ENCODE measurements at places on chromosomes 16 and 17.

- DNase-seq, result no peak
Observed at GRCh38 chr16:85611444-85612190, 1.5 kb upstream of the GSE1 start.

- DNase-seq, result no peak
Observed at GRCh38 chr16:19856120-19856519, 28.5 kb downstream of the GPRC5B start.

- DNase-seq, result no peak
Observed at GRCh38 chr17:74679374-74679773, 33.3 kb downstream of the CD300LF start.

DNA sequence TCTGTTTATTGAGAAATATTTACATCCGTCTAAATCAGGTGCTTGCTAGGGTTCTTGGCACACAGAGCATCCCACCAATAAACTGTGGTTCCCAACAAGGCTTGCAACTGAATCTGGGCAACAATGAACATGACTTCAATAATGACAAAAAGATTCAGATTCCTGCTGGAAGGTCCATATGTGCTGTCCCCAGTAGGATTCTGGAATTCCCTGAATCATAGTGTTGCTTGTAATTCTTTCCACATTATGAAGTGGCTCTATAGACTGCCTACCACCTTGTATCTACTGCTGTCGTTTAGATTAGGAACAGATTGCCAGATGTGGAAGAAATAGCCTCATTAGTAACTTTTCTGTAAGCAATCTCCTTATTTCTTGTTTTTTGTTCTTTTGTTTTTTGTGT is 265.9 kb downstream of the WWOX start:
- DNase-seq, result no peak

DNA sequence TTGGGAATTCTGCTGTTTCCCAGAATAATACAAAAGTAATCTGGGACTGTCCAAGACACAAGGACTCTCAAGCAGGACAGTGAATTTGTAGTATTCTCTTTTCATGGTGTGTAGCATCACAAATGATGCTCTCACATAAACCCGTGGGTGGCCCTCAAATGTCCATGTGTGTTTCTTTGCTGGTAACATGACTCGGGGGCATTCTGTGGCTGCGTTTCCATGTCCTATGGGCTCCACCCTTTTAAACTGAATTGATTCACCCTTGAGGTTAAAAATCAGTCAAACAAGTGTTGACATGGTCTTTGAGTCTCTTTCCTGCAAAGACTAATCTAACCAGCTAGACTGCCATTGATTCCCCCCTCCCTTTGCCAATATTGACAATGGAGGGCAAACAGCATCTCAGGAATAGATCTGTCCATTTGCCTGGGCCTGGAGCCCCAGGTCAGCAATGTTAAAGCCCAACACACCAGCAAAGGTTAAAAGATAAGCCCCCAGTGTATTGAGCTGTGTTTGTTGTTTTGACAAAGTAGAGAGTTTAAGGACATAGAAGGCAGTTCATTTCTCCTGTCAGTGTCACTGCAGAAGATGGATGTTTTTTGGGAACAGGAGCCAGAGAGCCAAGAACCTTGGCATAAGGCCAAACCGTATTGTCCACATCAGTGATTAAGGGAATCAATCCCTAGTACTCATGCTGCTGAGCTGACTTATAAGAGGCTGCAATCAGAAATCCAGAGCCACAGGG is 117.1 kb upstream of the COX10 start:
- no peak for DNase-seq

GRCh38 chr17:81635973-81636504 is 873 bp downstream of the NPLOC4 start:
- no peak for DNase-seq
